Pancreas (tissue), 10 donors: ENCODE measurements at places on chromosomes 11 and 22. TPM values are rescaled to one million over a fixed set of nuclear protein-coding genes. Genes with fewer than 3 reads are reported as not detected.
A peak's percentile ranks its signal among the peaks of the same experiment; 100 is the strongest.

- no peaks in the 10 kb centered on the region for H3K27me3 ChIP-seq
- no peak overlapping the region for H3K4me3 ChIP-seq
- no peak overlapping the region for H3K27ac ChIP-seq
- no peak for DNase-seq
- no peaks in the 10 kb centered on the region for H3K36me3 ChIP-seq
- no peaks in the 10 kb centered on the region for H3K4me1 ChIP-seq
Observed at GRCh38 chr11:87076874-87077429, 39.2 kb downstream of the TMEM135 start.

GRCh38 chr11:46183819-46184218 is 62.6 kb upstream of the PHF21A start:
- H3K27me3 ChIP-seq = no peaks in the 10 kb centered on the region
- H3K36me3 ChIP-seq = no peaks in the 10 kb centered on the region
- H3K27ac ChIP-seq = no peak overlapping the region
- DNase-seq = no peak
- H3K4me3 ChIP-seq = no peak overlapping the region
- H3K4me1 ChIP-seq = no peaks in the 10 kb centered on the region

DNA sequence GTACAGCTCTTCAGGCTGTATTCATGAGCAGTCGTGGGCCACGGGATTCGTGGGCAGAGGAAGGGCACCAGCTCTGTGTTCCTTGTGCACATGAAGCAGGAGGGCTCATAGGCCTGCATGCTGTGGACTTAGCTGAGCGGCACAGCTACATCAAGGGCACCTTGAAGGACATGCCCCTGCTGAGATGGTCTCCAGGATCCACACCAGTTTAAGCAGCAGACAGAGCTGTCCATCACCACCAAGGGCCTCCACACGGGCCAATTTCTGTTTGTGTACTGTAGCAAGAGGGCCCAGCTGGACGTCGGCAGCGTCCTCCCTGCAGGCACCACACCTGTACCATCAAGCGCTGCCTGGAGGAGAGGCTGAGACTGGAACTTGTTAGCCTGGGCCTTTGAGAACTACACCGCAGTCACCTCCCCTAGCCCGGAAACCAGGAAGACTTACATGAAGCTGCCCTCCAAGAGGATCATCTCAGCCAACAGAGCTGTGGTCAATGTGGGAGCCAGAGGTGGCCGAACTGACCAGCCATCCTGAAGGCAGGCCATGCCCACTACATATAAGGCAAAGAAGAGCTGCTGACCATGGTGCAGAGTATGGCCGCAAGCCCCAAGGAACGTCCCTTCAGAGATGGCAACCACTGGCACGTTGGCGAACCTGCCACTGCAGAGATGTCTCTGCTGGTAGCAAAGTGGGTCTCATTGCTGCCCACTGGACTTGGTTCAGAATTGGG is 32.7 kb upstream of the GNB1L start:
- no peaks in the 10 kb centered on the region for H3K4me1 ChIP-seq
- H3K27me3 ChIP-seq = no peaks in the 10 kb centered on the region
- H3K27ac ChIP-seq = no peak overlapping the region
- H3K4me3 ChIP-seq = no peak overlapping the region
- peak; percentile 6 for DNase-seq

- H3K4me3 ChIP-seq = no peak overlapping the region
- no peak for DNase-seq
- no peaks in the 10 kb centered on the region for H3K36me3 ChIP-seq
Observed at GRCh38 chr11:91902312-91902711, 322.3 kb upstream of the FAT3 start.

The OR52E8 gene
- not detected for total RNA-seq

GRCh38 chr11:95706974-95707387 is 82.6 kb downstream of the FAM76B start:
- no peaks in the 10 kb centered on the region for H3K4me1 ChIP-seq
- H3K27ac ChIP-seq = no peak overlapping the region
- no peaks in the 10 kb centered on the region for H3K27me3 ChIP-seq
- no peaks in the 10 kb centered on the region for H3K36me3 ChIP-seq
- no peak overlapping the region for H3K4me3 ChIP-seq
- no peak for DNase-seq

The SYT8 gene
- total RNA-seq = 7.0 TPM

GRCh38 chr11:63905179-63905578 is 11.8 kb downstream of the RCOR2 start:
- H3K27ac ChIP-seq = no peak overlapping the region
- peaks cover 41% of the 10 kb centered on the region for H3K36me3 ChIP-seq

DNA sequence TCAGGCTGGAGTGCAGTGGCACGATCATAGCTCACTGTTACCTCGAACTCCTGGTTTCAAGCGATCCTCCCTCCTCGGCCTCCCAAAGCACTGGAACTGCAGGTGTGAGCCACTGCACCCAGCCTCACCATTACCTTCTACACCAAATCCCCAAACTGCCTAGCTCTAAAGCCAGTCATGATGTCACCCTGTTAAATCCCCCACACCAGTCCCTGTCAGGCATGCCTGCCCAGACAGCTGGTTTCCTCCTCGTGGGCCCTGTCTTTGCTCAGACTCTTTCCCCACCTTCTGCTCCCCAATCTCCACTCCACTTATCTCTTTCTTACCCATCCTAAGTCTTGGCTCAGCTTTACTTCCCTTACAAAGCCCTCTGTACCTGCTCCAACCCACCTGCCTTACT is 12.5 kb upstream of the EXPH5 start:
- H3K4me1 ChIP-seq = no peaks in the 10 kb centered on the region
- no peaks in the 10 kb centered on the region for H3K36me3 ChIP-seq
- no peak overlapping the region for H3K27ac ChIP-seq
- DNase-seq = no peak

DNA sequence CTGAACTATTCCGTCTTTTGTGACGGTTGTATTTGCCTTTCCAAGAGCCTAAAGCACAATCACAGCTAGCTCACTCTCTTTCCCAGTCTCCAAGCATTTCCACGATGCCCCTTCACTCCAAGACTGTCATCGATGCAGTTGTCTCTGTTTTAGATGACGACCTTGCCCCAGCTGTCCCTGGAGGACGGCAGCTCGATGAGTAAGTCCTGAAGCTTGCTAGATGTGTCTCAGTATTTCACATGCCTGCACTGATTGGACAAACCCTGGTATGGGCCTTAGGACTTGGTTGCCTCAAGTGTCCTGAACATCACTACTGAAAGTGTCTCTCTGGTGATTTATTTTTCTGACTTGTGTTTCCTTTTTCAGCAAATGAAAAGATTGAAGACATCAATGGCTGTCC is 129.9 kb downstream of the NAV2 start:
- no peaks in the 10 kb centered on the region for H3K4me1 ChIP-seq
- H3K36me3 ChIP-seq = no peaks in the 10 kb centered on the region
- no peak overlapping the region for H3K4me3 ChIP-seq
- DNase-seq = no peak
- H3K27ac ChIP-seq = no peak overlapping the region

The GRM5 gene
- total RNA-seq = 0.06 TPM

DNA sequence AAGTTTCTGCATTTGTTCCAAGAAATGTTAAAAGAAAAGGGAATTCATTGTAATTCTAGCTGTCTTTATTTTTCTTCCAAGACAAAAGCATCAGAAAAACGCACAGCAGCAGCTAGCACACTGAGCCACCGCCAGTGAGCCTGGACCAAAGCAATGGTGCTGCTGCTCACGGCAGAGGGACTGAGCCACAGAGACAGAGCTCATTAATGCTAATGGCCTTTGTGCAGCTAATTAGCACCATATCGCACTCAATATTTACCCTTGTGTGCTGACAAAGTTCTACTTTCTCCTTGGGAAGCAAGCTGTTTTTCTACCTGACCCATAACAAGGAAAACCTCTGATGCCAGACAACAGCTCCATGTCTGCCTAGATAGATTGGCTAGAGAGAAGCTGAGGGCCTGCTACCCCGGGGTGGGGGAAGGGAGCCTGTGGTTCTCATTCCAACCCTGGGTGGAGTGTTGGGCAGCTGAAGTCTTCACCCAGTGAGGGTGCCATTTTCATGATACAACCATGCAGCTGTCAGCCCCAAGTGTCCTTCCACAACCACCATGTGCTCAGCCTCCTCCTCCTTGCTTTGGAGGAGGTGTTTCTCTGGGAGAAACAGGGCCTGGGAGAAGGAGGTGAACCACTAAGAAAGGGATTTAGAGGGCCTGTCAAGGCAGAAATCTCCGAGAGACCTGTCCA is 131.1 kb upstream of the NCAM1 start:
- H3K36me3 ChIP-seq = no peaks in the 10 kb centered on the region
- no peaks in the 10 kb centered on the region for H3K27me3 ChIP-seq
- no peaks in the 10 kb centered on the region for H3K4me1 ChIP-seq
- DNase-seq = no peak
